ENCODE measurements at places on chromosomes 2 and 18. TPM values are rescaled to one million over a fixed set of nuclear protein-coding genes. Genes with fewer than 3 reads are reported as not detected.

GRCh38 chr2:19187323-19188020 is 171.0 kb downstream of the OSR1 start:
- DNase-seq: peak; percentile 85
- H3K4me3 ChIP-seq: no peak overlapping the region
- peaks cover 7% of the 10 kb centered on the region for H3K4me1 ChIP-seq
- peak overlapping the region; percentile 23 for H3K27ac ChIP-seq

GRCh38 chr18:5237083-5237722 is 40.1 kb upstream of the AKAIN1 start:
- DNase-seq: peak; percentile 34
- H3K4me3 ChIP-seq: peak overlapping the region; percentile 66
- H3K27ac ChIP-seq: peak overlapping the region; percentile 92
- peaks cover 4% of the 10 kb centered on the region for H3K36me3 ChIP-seq
- no peaks in the 10 kb centered on the region for H3K4me1 ChIP-seq

DNA sequence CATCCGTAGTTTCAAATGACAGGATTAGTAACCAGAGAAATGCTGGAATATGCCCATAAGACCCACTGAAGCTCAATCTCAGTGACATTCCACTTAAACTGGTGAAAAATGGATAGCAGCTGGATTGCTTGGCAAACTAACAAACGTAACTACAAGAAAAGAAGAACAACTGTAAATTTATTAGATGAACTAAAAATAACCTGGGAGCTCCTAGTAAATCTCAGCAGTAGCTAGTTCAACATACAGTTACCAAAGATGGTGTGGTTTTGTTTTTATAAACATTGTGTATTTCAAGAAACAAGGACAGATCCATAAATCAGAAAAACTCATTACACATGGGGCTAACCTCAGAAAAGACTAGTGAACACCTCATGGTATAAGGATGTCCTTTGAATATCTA is 531.9 kb downstream of the XIRP2 start:
- H3K4me1 ChIP-seq: no peaks in the 10 kb centered on the region
- no peaks in the 10 kb centered on the region for H3K36me3 ChIP-seq
- H3K4me3 ChIP-seq: no peak overlapping the region
- no peak overlapping the region for H3K27ac ChIP-seq
- no peak for DNase-seq
- no peaks in the 10 kb centered on the region for H3K27me3 ChIP-seq

GRCh38 chr18:40413160-40413559 is 1541.9 kb upstream of the PIK3C3 start:
- H3K4me1 ChIP-seq: no peaks in the 10 kb centered on the region
- H3K27me3 ChIP-seq: no peaks in the 10 kb centered on the region
- no peaks in the 10 kb centered on the region for H3K36me3 ChIP-seq
- H3K27ac ChIP-seq: no peak overlapping the region
- H3K4me3 ChIP-seq: no peak overlapping the region

GRCh38 chr2:232637866-232638583 is 4.6 kb downstream of the EFHD1 start:
- H3K4me3 ChIP-seq: no peak overlapping the region
- no peaks in the 10 kb centered on the region for H3K4me1 ChIP-seq
- no peaks in the 10 kb centered on the region for H3K36me3 ChIP-seq

DNA sequence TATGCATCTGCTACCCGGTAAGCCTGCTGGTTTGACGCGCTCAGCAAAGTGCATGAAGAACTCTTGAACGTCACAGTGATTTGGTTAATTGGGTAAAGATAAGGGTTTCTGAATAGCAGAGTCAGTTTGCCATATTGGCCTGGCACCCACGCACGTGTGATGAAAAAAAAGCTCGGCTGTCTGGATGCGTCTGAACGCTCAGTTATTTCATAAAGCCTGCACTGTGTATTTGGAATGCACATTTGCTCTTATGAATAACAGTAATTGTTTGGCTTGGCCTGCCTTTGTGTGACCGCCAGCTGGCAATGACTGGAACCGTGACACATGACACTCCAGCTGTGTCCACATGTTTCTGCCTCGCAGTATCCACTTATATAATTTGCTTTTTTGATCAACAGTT is 129.2 kb upstream of the MEIS1 start:
- no peak overlapping the region for H3K4me3 ChIP-seq
- peak; percentile 2 for DNase-seq

DNA sequence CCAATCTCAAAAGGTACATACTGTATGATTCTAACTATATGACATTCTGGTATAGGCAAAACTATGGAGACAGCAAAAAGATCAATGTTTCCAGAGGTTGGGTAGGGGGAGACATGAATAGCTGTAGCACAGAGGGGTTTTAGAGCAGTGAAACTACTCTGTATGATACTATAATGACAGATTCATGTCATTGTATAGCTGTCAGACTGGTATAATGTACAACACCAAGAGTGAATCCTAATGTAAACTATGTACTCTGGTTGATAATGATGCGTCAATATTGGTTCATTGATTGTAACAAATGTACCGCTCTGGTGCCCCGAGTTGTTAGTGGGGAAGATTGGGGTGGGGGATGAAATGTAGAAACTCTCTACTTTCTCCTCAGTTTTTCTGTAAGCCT is 172.4 kb upstream of the SPOPL start:
- H3K4me1 ChIP-seq: no peaks in the 10 kb centered on the region
- no peak for DNase-seq
- H3K27me3 ChIP-seq: no peaks in the 10 kb centered on the region
- no peak overlapping the region for H3K27ac ChIP-seq
- H3K4me3 ChIP-seq: no peak overlapping the region

GRCh38 chr2:65488527-65488926 is 56.1 kb upstream of the SPRED2 start:
- no peak overlapping the region for H3K27ac ChIP-seq
- no peak for DNase-seq
- H3K4me1 ChIP-seq: no peaks in the 10 kb centered on the region
- H3K4me3 ChIP-seq: no peak overlapping the region
- H3K27me3 ChIP-seq: peaks cover 4% of the 10 kb centered on the region

GRCh38 chr18:42611134-42611533 is 504.4 kb downstream of the RIT2 start:
- H3K27ac ChIP-seq: no peak overlapping the region
- no peaks in the 10 kb centered on the region for H3K4me1 ChIP-seq
- DNase-seq: no peak

DNA sequence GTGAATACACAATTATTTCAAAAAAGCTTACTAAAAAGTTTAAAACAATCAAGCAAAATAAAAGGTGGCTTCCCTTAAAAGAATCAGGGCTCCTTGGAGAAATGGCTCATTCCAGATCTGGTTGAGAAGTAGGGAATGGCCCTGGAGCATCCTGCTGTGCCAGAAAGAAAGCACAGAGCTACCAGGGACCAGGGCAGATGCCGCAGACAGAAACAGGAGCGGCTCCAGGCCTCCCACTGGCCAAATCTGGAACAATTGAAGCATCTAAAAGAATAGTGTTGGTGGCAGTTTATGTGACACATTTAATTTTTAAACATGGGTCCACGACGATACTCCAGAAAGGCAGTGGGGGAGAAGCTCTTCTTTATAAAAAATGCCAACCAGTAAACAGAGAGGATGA is 75.5 kb downstream of the GBX2 start:
- H3K36me3 ChIP-seq: no peaks in the 10 kb centered on the region
- no peaks in the 10 kb centered on the region for H3K4me1 ChIP-seq
- no peak for DNase-seq
- no peak overlapping the region for H3K4me3 ChIP-seq
- H3K27me3 ChIP-seq: no peaks in the 10 kb centered on the region

- H3K4me3 ChIP-seq: no peak overlapping the region
- H3K36me3 ChIP-seq: no peaks in the 10 kb centered on the region
- peaks cover 6% of the 10 kb centered on the region for H3K27me3 ChIP-seq
- peaks cover 8% of the 10 kb centered on the region for H3K4me1 ChIP-seq
Measured at GRCh38 chr2:10220902-10221391, 81.8 kb upstream of the HPCAL1 start.

GRCh38 chr2:74671479-74671878 is 17.4 kb downstream of the SEMA4F start:
- peaks cover 6% of the 10 kb centered on the region for H3K36me3 ChIP-seq
- H3K4me1 ChIP-seq: no peaks in the 10 kb centered on the region
- no peak overlapping the region for H3K27ac ChIP-seq
- H3K4me3 ChIP-seq: no peak overlapping the region
- H3K27me3 ChIP-seq: no peaks in the 10 kb centered on the region
- DNase-seq: peak; percentile 74

GRCh38 chr2:204325468-204325867 is 219.8 kb upstream of the PARD3B start:
- no peak overlapping the region for H3K27ac ChIP-seq
- DNase-seq: peak; percentile 87
- H3K36me3 ChIP-seq: no peaks in the 10 kb centered on the region
- peaks cover 3% of the 10 kb centered on the region for H3K4me1 ChIP-seq
- no peaks in the 10 kb centered on the region for H3K27me3 ChIP-seq
- no peak overlapping the region for H3K4me3 ChIP-seq

DNA sequence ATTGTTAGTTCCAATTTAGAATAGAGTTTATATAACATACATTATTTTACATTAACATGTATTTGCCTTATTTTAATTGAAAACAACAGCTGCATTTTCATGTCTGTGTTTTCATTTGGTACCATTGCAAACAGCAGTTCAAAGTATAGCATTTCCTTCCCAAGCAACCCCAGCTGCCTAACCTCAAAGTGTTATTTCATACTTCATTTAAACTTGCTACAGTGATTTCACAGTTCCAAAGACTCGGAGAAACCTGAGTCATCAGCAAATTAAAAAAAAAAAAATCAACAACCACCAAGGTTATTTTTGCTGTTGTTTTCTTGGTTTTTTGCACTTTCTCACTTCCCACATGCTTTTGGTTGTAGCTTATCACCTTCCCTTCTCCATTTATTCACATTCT is 236.5 kb upstream of the SPHKAP start:
- no peaks in the 10 kb centered on the region for H3K36me3 ChIP-seq
- no peak for DNase-seq
- H3K27me3 ChIP-seq: no peaks in the 10 kb centered on the region

The SLC38A11 gene
- under 0.01 TPM for total RNA-seq

The EML6 gene
- total RNA-seq: 0.18 TPM

The PTPN4 gene
- total RNA-seq: 19.2 TPM

The HDAC4 gene
- 3.3 TPM for total RNA-seq

The GALNT14 gene
- not detected for total RNA-seq

The WDR43 gene
- total RNA-seq: 300 TPM

The AFF3 gene
- 13.9 TPM for total RNA-seq

The CIB4 gene
- total RNA-seq: not detected

The RNF144A gene
- 0.28 TPM for total RNA-seq
